A549 treated with Hydrocortisone at 1 μM for 4 hours (cell line): ENCODE measurements at places on chromosomes 1 and 21. TPM values are rescaled to one million over a fixed set of nuclear protein-coding genes. Genes with fewer than 3 reads are reported as not detected.

HLX gene
- total RNA-seq = 3.3 to 5.6 TPM (median 3.6 TPM) in 5 replicates

TRIM17 gene
- total RNA-seq = not detected in 5 replicates

DMBX1 gene
- 0.61 to 0.99 TPM (median 0.87 TPM) in 5 replicates for total RNA-seq

BACE2 gene
- total RNA-seq = 21.3 to 24.9 TPM (median 23.1 TPM) in 5 replicates
